ENCODE measurements at places on chromosomes 3 and 15.

- peak; percentile 62 for DNase-seq
These were observed 62.5 kb downstream of the POLQ start for GRCh38 chr3:121483290-121483689.

DNA sequence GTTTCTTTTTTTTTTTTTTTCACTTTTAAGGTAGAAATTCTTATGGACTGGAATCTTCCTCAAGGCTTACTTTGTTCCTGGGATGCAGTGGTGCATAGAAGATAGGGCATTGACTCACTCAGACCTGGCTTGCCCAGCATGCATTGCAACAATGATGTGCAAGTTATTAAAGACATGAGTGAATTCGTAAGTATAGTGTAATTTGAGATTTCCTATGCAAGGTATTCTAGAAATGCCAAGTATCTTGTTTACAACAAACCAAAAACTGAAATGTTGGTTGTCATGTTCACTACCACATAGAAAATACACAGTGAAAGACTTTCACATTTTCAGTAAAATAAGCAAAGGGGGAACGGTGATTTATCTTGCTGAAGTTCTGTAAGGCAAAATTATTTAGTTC is 56.5 kb upstream of the FNDC3B start:
- DNase-seq, result peak; percentile 91

DNA sequence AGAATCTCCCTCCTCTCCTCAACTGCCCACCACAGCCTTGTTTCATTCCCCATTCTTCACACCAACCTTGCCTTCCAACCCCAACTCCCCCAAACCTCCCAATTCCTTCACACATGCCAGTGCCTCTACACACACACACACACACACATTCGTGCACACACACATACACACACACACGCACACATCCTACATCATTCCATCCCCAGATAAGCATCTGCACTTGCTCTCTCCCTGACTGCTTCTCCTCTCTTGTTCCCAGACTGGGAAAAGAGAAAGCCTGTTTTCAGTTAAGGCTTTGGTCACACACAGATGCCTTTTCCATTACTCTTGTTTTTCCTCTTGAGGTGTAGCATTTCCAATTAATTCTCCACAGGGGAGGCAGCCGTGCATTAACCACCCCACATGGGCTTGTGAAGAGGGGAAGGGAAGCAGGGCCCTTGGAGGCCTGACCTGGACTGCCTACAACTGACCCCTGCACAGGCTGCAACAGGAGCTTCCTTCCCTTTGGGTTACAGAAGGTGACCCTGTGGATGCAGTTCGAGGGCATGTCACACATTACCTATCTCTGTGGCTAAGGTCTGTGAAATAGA is 32.0 kb upstream of the BOC start:
- DNase-seq, result peak; percentile 64

DNA sequence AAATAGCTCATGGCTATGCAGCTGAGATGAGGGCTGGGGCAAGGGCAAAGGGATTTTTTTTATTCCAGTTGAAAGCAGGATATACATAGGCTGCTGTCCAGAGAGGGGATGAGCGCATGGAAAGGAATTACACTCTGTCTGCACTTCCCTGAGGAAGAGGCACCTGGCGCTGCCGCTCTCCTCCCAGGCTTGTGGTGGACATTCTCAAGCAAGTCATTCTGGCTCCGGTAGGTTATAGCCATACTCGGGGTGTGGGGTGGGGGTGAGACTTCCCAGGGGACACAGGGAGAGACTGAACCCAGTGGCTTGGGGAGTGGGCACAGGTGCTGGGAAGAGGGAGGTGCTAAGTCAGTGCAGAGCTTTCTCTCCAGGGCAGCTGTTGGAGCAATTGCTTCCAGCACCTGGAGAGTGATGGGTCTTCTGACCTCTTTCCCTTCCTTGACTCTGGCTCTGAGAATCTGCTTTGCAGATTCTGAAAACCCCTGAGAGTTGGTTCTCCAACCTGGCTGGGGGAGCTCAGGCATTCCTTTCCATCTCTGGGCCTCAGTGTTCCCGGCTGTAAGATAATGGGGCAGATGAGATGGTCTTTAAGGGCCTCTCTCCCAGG is 24.3 kb downstream of the CYP8B1 start:
- DNase-seq, result no peak

- no peak for DNase-seq
These were observed 34.1 kb downstream of the PTPN9 start for GRCh38 chr15:75545064-75545463.

DNA sequence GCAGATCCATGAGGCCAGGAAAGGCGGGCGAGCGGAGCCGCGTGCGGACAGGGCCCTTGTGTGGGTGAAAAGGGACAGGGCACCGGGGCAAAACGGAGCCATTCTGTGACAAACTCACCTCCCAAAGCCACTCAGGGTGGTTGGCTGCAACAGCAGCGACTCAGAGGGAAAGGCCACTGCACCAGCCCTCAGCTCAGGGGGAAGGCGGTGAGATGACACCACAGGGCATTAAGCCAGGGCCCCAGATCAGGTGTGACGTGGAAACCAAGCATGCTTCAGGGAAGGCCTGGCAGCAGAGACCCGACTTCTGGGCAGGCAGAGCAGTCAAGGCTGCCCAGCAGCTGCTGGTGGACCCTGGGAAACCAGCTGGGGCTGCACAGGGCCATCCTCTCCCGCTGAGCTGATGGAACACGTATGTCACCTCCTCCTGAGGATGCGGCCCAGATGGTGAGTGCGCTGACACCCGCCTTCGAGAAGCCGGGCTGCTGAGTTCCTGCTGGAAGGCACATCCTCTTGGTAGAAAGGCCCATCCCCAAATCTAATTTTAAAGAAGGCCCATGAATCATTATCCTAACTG is 82.3 kb downstream of the CHSY1 start:
- DNase-seq, result peak; percentile 61

DNA sequence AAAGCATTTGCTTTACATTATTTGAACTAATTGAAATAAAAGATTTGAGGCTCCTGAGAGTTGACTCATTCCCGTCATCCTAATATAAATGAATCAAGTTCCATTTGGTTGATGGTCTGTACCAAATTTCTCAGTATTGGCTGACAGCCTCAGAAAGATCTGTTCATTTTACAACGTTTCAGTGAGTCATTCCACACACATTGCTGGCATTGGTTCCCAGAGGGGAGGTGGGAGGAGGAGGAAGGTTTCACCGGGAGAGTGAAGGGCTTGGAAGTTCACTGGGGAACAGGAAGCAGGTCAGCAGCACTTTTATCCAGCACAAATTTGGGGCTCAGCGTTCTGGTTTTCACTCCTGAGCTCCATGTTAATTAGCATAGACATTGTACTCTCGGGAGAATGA is 176.7 kb upstream of the CADPS start:
- DNase-seq, result peak; percentile 78

- DNase-seq, result no peak
These were observed 53.3 kb upstream of the GLCE start for GRCh38 chr15:69107025-69107620.

GRCh38 chr3:13069495-13069894 is 3.7 kb downstream of the IQSEC1 start:
- DNase-seq, result no peak

DNA sequence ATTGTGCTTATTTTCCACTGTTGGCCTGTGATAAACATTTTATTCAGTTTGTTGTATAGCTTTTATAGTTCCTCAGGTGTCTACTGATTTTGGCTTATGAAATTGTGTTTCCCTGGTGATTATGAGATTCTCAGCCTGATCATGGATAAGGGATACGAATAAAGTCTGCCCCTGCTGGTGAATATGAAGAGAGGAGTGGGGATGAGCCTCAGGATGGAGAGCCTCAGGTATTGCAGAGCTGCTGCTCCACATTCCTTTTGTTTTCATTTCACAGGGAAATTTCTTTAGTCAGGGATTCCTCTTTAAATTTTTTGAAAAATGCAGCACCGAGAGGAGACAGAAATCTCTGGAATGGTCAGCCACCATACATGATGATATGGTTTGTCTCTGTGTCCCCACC is 14.7 kb upstream of the RAB6B start:
- DNase-seq, result no peak
